ENCODE measurements at places on chromosomes 1 and 21.

DNA sequence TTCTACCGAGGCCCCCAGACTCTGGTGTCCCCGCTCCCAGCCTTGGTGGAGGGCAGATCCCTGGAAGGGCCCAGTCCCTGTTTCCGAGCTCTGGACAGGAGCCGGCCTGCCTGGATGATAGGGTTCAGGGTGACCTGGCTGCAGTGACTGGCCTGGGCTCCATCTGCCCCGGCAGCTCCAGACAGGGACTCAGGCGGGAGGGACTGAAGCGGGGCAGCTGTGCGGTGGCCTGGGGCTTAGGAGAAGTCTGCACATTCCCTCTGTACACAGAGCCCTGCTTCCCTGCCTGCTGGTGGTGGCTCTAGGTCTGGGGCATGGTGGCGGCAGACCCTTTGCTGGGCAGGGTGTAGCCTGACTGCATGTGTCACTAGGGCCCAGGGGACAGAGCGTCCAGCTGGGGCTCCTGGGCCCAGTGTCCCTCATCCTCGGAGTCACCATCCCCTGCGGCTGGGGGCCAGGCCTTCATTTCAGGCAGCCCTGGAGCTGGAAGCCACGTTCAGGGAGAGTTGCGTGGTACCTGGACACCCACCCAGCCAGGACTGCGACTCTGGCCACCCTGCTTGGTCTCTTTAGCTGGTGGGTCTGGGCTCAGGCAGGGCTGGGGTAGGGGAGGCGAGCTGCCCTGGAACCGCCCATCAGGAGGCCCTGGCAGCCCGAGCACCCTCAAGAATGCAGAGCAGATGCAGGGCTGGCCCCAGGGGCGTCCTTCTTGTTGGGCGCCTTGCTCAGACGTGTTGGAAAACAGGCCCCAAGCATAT is 9.6 kb downstream of the ARHGEF16 start:
- DNase-seq: no peak

DNA sequence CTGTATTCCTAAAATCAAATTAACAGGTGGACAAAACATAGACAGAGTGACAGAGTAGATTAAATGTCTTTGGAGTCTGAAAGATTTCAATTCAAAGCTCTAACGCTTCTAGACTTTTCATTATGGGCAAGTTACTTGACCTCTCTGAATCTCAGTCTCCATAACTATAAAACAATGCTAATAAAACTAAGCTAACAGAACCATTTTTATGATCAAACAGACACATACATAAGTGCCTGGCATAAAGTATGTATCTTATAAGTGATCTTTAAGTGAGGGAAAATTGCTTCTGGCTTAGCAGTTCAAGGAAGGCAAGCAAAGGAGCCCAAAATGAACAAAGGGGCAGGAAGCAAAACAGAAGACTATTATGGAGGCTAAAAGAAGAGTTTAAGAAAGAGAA is 216.8 kb upstream of the TNR start:
- no peak for DNase-seq

- DNase-seq: no peak
These were observed 7.4 kb downstream of the ETS2 start for GRCh38 chr21:38813143-38813542.

DNA sequence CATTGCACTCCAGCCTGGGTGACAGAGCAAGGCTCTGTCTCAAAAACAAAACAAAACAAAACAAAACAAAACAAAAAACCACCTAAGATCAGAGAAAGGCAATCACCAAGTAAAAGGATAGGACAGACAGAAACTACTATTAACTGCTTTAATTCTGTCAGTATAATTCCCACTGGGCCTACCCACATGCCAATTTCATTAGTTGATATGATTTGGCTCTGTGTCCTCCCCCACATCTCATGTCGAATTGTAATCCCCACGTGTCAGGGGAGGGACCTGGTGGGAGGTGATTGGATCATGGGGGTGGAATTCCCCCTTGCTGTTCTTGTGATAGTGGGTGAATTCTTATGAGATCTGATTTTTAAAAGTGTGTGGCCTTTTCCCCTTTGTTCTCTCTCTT is 27.2 kb upstream of the CAPZB start:
- DNase-seq: no peak

GRCh38 chr1:234782791-234783190 is 172.8 kb upstream of the IRF2BP2 start:
- no peak for DNase-seq

Measured in stimulated activated CD8-positive, alpha-beta memory T cell treated with anti-CD3 and anti-CD28 coated beads, Interleukin-7, amount 100 ng/mL, for 1 hour (primary cell).